ENCODE measurements at places on chromosomes 3 and 15. TPM values are rescaled to one million over a fixed set of nuclear protein-coding genes. Genes with fewer than 3 reads are reported as not detected.

HRG gene
- total RNA-seq, result not detected

AGTR1 gene
- not detected for total RNA-seq

CCDC80 gene
- total RNA-seq, result 4.6 TPM

ZPLD1 gene
- 0.18 TPM for total RNA-seq

ATP13A4 gene
- 0.86 TPM for total RNA-seq

DNA sequence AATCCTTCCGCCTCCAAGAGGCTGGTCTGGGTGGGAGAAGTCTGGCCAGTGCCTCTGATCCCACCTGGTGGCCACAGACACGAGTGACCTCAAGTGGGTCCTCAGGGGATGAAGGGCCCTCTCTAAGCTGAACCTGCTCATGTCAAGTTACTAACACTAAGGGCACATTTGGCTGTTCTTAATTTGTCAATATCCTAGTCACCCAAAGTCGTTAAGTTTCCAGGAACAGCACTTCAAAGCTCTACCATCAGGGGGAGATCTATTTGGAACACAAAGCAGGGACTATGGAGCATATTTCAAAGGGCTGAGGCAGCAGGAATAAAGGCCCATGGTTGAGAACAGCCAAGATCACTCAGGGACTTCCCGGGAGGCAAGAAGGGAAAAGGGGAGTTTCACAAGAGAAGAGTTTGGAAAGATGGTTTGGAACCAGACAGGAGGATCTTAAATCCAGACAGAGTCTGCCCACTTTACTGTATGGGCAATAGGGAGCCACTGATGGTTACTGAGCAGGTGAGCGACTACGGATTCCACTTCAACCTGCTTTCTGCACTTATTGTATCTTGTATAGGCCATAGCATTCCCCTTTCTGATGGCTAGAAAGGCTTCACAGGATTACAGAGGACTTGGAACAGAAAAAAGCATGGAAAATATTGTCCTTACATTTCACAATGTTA lies 13.7 kb downstream of the OXTR start:
- H3K4me1 ChIP-seq, result no peaks in the 10 kb centered on the region
- H3K36me3 ChIP-seq, result no peaks in the 10 kb centered on the region
- no peak overlapping the region for H3K27ac ChIP-seq
- no peaks in the 10 kb centered on the region for H3K27me3 ChIP-seq
- H3K4me3 ChIP-seq, result no peak overlapping the region

- peak overlapping the region; percentile 91 for H3K4me3 ChIP-seq
- H3K36me3 ChIP-seq, result no peaks in the 10 kb centered on the region
- DNase-seq, result peak; percentile 71
- no peaks in the 10 kb centered on the region for H3K27me3 ChIP-seq
Measured at GRCh38 chr3:195441992-195442572, 738 bp downstream of the ACAP2 start.

DNA sequence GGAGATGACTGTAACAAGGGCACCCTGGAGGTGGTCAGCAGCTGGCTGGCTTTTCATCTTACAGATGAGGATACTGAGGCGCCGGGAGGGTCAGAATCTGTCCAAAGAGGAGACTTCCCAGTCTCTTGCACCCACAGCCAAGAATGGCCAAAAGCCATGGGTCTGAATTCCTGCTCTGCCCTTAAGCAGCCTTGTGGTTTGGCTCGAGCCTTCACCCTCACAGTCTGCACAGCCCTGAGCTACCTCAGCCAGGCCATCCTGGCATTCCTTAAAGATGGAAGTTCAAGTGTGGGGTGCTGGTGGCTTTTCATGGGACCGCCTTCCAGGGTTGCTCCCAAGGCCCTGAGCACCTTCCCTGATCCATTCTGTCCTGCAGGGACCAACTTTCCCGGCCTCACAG lies 59.2 kb downstream of the CACNA2D2 start:
- H3K36me3 ChIP-seq, result no peaks in the 10 kb centered on the region
- no peak for DNase-seq
- H3K27me3 ChIP-seq, result no peaks in the 10 kb centered on the region
- H3K27ac ChIP-seq, result no peak overlapping the region
- H3K4me3 ChIP-seq, result no peak overlapping the region
- H3K4me1 ChIP-seq, result no peaks in the 10 kb centered on the region

GRCh38 chr3:102301155-102301880 lies 133.5 kb upstream of the ZPLD1 start:
- peaks cover 6% of the 10 kb centered on the region for H3K4me1 ChIP-seq
- DNase-seq, result no peak
- H3K27ac ChIP-seq, result no peak overlapping the region
- no peaks in the 10 kb centered on the region for H3K36me3 ChIP-seq

GRCh38 chr3:55818485-55818884 lies 331.4 kb upstream of the WNT5A start:
- no peak overlapping the region for H3K27ac ChIP-seq
- DNase-seq, result no peak
- H3K36me3 ChIP-seq, result no peaks in the 10 kb centered on the region
- no peak overlapping the region for H3K4me3 ChIP-seq
- H3K27me3 ChIP-seq, result no peaks in the 10 kb centered on the region

GRCh38 chr3:177646749-177647148 lies 449.5 kb upstream of the TBL1XR1 start:
- H3K4me3 ChIP-seq, result no peak overlapping the region
- H3K27ac ChIP-seq, result no peak overlapping the region
- no peak for DNase-seq
- H3K27me3 ChIP-seq, result no peaks in the 10 kb centered on the region
- no peaks in the 10 kb centered on the region for H3K4me1 ChIP-seq
